ENCODE measurements at places on chromosomes 13 and 19. TPM values are rescaled to one million over a fixed set of nuclear protein-coding genes. Genes with fewer than 3 reads are reported as not detected.
A peak's percentile ranks its signal among the peaks of the same experiment; 100 is the strongest.

DNA sequence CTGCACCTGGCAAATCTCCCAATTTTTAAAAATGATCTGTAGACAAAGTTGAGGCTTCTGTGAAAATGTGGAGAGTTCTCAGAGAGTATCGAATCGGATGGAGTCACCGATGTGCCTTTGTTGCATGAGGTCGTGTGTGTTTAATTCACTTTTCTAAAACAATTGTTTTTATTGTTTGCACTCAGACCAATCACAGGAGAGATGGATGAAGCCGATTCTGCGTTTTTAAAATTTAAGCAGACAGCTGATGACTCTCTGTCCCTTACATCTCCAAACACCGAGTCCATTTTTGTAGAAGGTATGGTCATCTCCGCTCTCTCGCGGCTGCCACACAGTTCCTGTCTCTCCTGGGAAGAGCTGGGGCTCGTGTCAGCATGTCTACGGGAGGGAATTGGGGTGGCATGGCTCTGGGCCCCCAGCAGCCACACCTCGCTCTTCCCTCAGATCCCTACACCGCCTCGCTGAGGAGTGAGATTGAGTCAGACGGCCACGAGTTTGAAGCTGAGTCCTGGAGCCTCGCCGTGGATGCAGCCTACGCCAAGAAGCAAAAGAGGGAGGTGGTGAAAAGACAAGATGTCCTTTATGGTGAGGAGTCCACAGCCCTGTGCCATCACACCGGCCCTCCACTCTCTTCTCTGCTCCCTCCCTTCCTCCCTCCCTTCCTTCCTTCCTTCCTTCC lies 47.2 kb downstream of the PEX11G start:
- H3K36me3 ChIP-seq: no peaks in the 10 kb centered on the region
- H3K27me3 ChIP-seq: no peaks in the 10 kb centered on the region
- H3K4me1 ChIP-seq: no peaks in the 10 kb centered on the region
- H3K4me3 ChIP-seq: no peak overlapping the region

GRCh38 chr13:80550971-80551441 lies 210.1 kb upstream of the SPRY2 start:
- H3K36me3 ChIP-seq: no peaks in the 10 kb centered on the region
- H3K4me3 ChIP-seq: no peak overlapping the region
- no peak for DNase-seq
- no peaks in the 10 kb centered on the region for H3K4me1 ChIP-seq
- peak overlapping the region; percentile 6 for H3K27ac ChIP-seq

GRCh38 chr13:92682832-92683517 lies 543.6 kb upstream of the GPC6 start:
- H3K27me3 ChIP-seq: no peaks in the 10 kb centered on the region
- H3K36me3 ChIP-seq: no peaks in the 10 kb centered on the region
- no peaks in the 10 kb centered on the region for H3K4me1 ChIP-seq
- H3K27ac ChIP-seq: no peak overlapping the region
- H3K4me3 ChIP-seq: no peak overlapping the region

- H3K4me1 ChIP-seq: no peaks in the 10 kb centered on the region
- no peak overlapping the region for H3K4me3 ChIP-seq
- H3K36me3 ChIP-seq: no peaks in the 10 kb centered on the region
- H3K27ac ChIP-seq: no peak overlapping the region
- no peak for DNase-seq
These were observed 939.2 kb upstream of the ATXN8OS start for GRCh38 chr13:69168436-69168835.

- H3K27me3 ChIP-seq: no peaks in the 10 kb centered on the region
- no peak for DNase-seq
- H3K4me3 ChIP-seq: no peak overlapping the region
- H3K27ac ChIP-seq: no peak overlapping the region
- no peaks in the 10 kb centered on the region for H3K4me1 ChIP-seq
These were observed 15.9 kb upstream of the C13orf46 start for GRCh38 chr13:113989585-113990300.

DNA sequence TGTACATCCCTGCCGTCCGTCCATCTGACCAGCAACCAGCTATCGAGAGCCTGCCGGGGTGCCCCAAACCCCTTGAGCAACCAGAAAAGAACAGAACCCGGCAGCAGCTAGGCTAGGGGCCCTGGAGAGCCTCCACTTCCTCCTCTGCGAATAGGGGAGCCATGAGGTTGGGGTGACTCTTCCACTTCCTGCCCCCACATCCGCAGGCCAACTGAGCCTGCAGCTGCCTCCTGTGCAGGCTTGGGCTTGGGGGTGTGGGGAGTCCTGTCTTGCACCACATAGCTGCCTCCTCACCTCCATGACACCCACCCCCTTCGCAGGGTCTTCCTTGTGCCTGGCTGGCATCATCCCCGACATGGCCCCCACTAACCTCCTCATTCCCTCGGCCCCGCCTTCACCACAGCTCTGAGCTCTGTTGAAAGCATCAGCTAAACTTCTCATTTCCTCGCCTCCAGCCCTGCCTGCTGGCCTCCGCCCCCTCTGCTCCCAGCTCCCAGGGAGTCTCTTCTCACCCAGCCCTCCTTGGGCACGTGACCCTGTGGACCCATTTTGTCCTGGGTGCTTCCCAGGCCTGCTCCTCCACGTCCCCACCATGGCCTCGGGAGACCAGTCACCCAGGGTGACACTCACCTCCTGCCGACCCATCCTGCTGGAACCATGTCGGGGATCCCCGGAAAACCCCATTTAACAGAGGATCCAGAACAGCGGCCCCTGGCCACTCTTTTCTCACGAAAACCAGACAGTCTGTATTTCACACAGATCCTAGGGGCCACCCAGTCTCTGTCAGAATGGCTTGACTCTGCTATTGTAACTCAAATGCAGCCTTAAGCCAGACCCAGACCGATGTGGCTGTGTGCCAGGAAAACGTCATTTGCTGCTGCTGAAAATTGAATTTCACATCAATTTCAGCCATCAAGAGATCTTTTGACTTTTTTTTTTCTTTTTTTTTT lies 50.4 kb downstream of the MYO9B start:
- no peaks in the 10 kb centered on the region for H3K4me1 ChIP-seq
- no peaks in the 10 kb centered on the region for H3K36me3 ChIP-seq
- H3K4me3 ChIP-seq: no peak overlapping the region
- no peaks in the 10 kb centered on the region for H3K27me3 ChIP-seq

DNA sequence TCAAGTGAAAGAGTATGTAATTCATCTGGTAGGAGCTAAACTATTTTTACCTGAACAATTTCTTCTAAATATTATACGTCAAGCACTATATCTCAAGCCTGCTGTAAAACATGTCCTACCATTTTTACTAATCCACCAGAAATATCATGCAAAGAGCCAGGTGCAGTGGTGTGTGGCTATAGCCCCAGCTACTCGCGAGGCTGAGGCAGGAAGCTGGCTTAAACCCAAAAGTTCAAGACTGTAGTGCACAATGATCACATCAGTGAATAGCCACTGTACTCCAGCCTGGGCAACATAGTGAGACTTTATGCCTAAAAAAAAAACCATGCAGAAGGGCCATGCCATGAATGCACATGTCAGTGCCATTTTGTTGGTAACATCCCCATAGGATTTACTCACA lies 20.7 kb upstream of the CLN5 start:
- H3K36me3 ChIP-seq: no peaks in the 10 kb centered on the region
- no peak overlapping the region for H3K27ac ChIP-seq
- H3K4me1 ChIP-seq: no peaks in the 10 kb centered on the region
- no peak for DNase-seq
- no peaks in the 10 kb centered on the region for H3K27me3 ChIP-seq

Gene KLK13
- not detected for total RNA-seq

Gene CRB3
- total RNA-seq: 24.6 TPM

- no peaks in the 10 kb centered on the region for H3K27me3 ChIP-seq
- H3K4me3 ChIP-seq: no peak overlapping the region
- H3K27ac ChIP-seq: no peak overlapping the region
- H3K36me3 ChIP-seq: no peaks in the 10 kb centered on the region
- no peaks in the 10 kb centered on the region for H3K4me1 ChIP-seq
These were observed 208.5 kb upstream of the ZNF536 start for GRCh38 chr19:30163663-30164062.

Gene KRTDAP
- total RNA-seq: not detected

- H3K27me3 ChIP-seq: peaks cover 39% of the 10 kb centered on the region
- H3K27ac ChIP-seq: no peak overlapping the region
These were observed 49.5 kb downstream of the CHST8 start for GRCh38 chr19:33671211-33671610.

Gene DAND5
- total RNA-seq: not detected

Gene MATK
- total RNA-seq: 5.2 TPM

- H3K27ac ChIP-seq: no peak overlapping the region
- DNase-seq: no peak
- H3K4me1 ChIP-seq: no peaks in the 10 kb centered on the region
- H3K4me3 ChIP-seq: no peak overlapping the region
These were observed 27.3 kb downstream of the CHAF1A start for GRCh38 chr19:4429771-4430171.

GRCh38 chr13:98174307-98174706 lies 2.8 kb downstream of the RNF113B start:
- no peaks in the 10 kb centered on the region for H3K36me3 ChIP-seq
- no peaks in the 10 kb centered on the region for H3K27me3 ChIP-seq
- peak overlapping the region; percentile 92 for H3K27ac ChIP-seq
- peaks cover 3% of the 10 kb centered on the region for H3K4me1 ChIP-seq
- no peak overlapping the region for H3K4me3 ChIP-seq

DNA sequence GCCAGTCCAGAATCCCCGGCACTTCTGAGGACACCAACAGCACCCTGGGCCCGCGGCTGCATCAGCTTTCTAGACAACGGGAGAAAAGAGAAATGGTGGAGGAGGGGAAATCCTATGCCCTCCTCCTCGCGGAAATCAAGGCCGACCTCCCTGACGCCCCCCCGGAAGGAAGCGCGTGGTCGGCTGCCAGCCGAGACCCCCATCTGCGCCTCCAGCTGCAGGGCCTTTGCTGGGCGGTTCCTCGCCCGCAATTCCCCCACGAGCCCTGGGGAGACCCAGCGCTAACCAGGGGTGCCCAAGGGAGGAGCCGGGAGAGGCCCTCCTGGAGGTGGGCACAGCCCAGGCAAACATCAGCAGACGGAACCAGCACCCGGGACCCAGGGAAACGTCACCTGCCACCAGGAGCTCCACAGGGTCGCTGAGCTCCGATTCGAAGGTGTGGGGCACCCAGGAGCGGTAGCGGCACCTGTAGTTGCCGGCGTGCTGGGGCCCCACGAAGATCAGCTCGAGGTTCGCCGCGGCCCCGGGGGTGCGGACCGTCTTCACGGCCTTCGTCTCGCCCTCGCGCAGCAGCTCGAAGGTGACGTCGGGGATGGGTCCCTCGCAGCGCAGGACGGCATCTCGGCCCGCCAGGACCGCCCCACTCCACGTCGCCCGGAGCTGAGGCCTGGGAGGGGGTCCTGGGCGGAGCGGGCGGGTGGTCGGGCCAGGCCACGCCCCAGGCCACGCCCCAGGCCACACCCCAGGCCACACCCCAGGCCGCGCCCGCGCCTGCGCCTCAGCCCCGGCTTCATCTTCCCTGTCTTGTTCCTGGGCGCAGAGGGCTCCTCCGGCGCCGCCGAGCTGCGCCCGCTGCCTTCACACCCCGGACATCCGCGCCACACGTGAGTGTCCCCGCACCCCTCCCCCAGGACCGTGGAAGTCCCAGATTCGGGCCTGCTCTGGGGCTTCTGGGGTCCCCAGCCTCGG lies 6.0 kb downstream of the A1BG start:
- peak; percentile 42 for DNase-seq
- H3K27ac ChIP-seq: peak overlapping the region; percentile 86
- H3K4me3 ChIP-seq: peak overlapping the region; percentile 52
- H3K4me1 ChIP-seq: no peaks in the 10 kb centered on the region
- H3K36me3 ChIP-seq: no peaks in the 10 kb centered on the region
- no peaks in the 10 kb centered on the region for H3K27me3 ChIP-seq

DNA sequence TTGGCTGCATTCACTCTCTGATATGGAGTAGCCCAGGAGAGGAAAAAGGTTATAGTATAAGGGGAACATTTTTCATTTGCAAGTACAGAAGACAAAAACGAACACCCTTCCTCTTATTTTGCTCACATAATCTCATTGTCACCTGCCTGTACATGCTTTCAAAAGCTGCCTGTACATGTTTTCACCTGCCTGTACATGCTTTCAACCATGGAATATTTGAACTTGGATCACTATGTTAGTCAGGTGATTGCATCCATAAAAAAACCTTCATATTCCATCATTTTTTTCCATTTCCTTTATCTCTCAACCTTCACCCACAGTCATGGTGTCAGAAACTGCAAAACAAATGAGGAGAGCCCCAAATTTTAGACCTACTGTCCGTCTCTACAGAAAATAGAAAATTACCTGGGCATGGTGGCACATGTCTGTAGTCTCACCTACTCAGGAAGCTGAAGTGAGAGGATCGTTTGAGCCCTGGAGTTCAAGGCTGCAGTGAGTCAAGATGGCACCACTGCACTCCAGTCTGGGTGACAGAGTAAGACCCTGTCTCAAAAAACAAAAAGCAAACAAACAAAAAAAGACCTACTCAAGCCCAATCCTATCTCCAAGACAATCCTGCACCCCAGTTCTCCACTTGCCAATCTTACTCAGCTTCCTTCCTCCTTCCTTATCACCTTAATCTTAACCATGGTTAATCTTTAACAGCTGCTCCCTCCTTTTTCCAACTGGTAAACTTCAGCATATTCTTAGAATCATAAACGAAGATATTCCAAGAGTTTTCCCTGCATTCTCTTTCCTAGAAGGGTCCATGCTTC lies 11.6 kb downstream of the IGFL2 start:
- no peak for DNase-seq
- H3K27ac ChIP-seq: no peak overlapping the region
- H3K36me3 ChIP-seq: no peaks in the 10 kb centered on the region
- H3K27me3 ChIP-seq: peaks cover 4% of the 10 kb centered on the region
- H3K4me3 ChIP-seq: no peak overlapping the region

GRCh38 chr13:45511310-45512097 lies 46.8 kb downstream of the COG3 start:
- no peak for DNase-seq
- no peaks in the 10 kb centered on the region for H3K4me1 ChIP-seq
- H3K27me3 ChIP-seq: no peaks in the 10 kb centered on the region
- no peak overlapping the region for H3K4me3 ChIP-seq
- no peak overlapping the region for H3K27ac ChIP-seq

DNA sequence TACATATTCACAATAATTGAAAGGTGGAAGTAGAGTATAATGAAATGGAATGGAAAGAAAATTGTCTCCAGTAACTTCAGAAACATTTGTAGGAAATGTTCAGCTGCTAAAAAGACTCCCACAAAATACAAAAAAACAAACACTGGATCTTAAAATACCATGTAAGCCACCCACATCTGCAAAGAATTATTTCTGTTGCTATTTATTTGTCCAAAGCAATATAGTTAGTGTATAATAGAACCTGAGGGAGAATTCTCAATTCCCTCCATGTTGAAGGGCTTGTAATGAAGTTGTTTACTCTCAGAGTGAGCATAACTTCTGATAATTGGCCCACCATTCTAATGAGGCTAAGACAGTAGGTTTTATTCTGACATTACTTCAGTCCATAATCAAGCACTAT lies 37.4 kb upstream of the KLF12 start:
- no peak overlapping the region for H3K4me3 ChIP-seq
- H3K4me1 ChIP-seq: no peaks in the 10 kb centered on the region
- H3K36me3 ChIP-seq: no peaks in the 10 kb centered on the region
- H3K27ac ChIP-seq: no peak overlapping the region

DNA sequence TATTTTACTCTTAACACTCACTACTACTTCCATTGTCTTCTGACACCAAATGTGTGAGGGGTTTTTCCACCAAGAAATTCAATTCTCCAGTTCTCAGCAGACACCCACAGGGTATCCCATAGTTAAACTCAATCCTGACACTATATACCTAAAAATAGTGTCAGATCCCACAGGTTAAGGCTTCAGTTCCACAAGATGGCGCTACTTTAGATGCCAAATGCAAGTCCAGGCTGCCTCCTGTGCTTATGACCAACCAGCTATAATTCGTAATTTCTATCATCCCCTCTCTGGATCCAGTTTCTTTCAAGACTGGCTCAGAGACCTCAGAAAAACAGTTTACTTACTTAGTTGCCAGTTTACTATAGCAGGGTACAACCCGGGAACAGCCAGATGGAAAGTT lies 1146.2 kb upstream of the SPRY2 start:
- H3K36me3 ChIP-seq: no peaks in the 10 kb centered on the region
- no peak overlapping the region for H3K4me3 ChIP-seq

All from breast epithelium (tissue), 4 donors.